ENCODE measurements at places on chromosomes 7 and 10.

- DNase-seq, result no peak
Observed at GRCh38 chr7:128006550-128007302, 24.5 kb downstream of the LRRC4 start.

GRCh38 chr7:33581236-33581635, 324.1 kb upstream of the BMPER start:
- DNase-seq, result no peak

- DNase-seq, result no peak
Observed at GRCh38 chr7:27066148-27066547, 29.7 kb downstream of the HOXA1 start.

DNA sequence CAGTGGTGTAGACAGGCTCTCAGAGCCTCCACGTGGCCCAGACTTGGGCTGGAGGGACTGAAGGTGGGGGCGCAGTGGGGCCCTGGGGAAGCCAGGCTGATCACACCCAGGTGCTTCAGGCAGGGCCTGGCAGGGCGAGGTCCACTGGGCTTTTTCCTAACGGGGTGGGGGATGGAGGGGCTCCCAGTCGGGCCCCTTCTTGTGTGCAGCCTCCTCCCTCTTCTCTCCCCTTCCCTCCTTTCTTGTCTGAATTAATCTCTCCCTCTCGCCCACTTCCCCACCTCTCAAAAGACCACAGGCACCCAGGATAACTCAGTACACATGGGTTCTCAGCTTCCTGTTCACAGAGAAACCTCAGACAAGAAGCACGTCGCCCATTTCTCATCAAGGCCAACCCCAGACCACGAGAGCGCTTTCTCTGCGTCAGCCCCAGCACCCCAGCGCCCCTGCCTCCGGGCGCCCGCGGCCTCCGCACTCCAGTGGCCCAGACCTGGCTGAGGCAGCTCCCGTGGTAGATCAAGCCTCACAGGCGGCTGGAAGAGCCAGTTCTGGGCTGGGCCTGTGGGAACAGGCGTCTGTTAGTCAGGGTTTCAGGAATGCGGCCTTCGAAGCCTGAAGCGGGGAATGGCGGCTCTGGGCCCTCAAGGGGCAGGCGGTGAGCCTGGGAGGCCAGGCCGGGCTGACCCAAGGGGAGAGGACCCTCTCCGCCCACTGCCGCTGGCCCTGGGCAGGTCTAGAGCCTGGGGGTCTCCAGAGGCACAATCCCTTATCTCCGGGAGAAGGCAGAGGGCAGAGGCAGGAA, 50.6 kb downstream of the PWWP2B start:
- no peak for DNase-seq

GRCh38 chr10:114662646-114663217, 4.7 kb upstream of the ABLIM1 start:
- DNase-seq, result no peak

DNA sequence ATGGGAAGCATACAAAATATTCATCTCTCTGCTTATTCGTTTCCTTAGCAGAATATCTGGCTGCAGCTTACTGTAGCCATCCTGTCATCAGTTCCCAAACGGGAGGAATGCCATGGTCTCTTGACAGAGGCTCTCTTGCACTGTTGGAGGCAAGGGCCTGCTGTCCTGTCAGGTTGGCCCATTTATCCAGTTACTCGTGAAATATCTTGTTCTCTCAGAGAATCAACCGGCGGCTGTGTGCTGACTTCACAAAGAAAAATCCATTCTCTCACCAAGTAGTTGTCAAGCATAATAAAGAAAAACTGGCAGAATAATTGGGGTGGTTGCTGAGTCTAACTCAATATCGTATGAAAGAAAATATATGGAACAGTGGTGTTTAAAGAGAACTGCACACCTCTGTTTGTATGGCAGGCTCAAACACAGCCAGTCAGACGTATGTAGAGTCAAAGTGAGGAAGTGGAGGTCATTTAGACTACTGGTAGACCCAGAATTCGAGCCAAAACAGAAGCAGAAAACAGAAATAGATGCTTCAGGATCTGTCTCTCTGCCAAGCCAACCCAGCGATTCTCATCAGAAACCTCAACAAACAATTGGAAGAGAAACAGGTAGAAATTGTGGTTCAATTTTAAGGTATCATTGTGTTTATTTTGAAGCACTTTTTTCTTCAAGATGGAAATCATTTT, 349.2 kb upstream of the PRKCQ start:
- no peak for DNase-seq

- DNase-seq, result no peak
Observed at GRCh38 chr7:157445956-157446295, 109.1 kb downstream of the DNAJB6 start.

DNA sequence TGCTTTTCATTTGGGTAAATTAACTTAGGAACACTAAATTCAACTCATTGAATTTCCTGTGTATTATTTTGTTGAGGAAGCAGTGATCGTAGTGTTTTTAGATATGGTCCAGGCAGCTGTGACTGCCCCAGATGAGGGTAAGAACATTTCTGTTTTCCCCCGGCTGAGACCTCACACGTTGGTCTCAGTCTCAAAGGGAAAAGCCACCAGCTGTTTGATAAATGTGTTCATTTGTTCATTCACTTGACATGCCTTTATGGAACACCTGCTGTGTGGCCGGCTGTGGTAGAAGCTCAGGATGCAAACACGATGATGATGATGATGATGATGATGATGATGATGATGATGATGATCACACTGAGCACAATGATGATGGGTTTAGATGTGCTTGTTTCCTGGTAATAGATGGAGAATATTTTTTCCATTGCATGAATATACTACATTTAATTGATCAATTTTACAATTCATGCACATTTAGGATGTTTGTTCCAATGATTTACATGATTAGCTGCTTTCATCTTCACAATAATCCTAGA, 125.6 kb upstream of the ZNF32 start:
- no peak for DNase-seq

DNA sequence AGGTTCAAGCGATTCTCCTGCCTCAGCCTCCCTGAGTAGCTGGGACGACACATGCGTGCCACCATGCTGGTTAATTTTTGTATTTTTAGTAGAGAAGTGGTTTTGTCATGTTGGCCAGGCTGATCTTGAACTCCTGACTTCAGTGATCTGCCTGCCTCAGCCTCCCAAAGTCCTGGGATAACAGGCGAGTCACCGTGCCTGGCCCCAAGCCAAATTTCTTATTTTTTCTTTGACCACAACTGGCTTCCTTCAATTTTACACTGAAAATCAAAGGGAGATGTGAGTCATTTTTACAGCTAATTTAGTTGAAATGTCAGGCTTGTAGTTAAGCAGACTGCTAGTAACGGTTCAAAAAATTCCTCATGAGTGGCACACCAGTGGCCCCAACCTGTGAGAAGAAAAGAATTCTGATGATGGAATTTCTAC, 7.8 kb downstream of the RNF216 start:
- DNase-seq, result no peak
